ENCODE measurements at places on chromosomes 7 and 10. TPM values are rescaled to one million over a fixed set of nuclear protein-coding genes. Genes with fewer than 3 reads are reported as not detected.

- DNase-seq, result no peak
Observed at GRCh38 chr7:20484356-20484755, 131.1 kb upstream of the ABCB5 start.

DNA sequence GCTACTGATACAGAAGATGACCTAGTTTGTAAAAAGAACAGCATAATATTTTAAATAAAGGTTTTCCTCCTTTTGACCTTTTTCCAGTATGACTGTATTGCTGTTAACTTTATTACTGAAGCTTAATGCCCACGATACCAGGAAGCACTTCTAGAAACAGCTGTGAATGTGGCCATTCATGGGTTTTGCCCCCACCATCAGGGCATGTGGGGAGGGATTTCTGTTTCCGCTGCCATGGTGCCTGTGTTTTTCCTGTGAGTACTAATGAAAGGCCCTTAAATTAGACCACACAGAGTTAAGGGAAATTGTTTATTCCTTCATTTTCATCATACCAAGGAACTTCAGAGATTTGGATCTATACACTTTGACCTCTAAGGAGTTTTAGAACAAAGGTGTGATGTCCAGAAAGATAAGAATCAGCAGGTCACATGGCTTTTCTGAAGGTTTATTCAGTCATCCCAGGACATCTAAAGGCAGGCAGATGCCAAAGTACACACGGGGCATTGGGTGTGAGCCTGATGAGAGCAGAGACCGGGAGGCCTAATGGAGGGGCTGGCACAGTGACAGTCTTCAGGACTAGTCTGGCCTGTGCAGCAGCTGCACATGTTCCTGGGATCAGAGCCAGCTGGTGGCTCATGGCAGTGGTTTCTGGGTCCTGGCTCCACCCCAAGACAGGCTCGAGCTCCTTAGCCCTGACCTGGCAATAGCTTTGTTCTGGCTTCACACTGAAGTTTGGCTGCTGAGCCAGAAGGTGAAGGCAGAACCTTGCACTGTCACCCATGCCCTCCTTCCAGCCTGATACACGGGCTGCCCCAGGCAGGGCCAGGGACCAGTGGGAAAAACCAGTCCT is 190.9 kb downstream of the REEP3 start:
- DNase-seq, result no peak

- DNase-seq, result no peak
Observed at GRCh38 chr7:29356631-29357030, 162.1 kb downstream of the CHN2 start.

- DNase-seq, result no peak
Observed at GRCh38 chr7:121097577-121097976, 109.1 kb downstream of the CPED1 start.

DNA sequence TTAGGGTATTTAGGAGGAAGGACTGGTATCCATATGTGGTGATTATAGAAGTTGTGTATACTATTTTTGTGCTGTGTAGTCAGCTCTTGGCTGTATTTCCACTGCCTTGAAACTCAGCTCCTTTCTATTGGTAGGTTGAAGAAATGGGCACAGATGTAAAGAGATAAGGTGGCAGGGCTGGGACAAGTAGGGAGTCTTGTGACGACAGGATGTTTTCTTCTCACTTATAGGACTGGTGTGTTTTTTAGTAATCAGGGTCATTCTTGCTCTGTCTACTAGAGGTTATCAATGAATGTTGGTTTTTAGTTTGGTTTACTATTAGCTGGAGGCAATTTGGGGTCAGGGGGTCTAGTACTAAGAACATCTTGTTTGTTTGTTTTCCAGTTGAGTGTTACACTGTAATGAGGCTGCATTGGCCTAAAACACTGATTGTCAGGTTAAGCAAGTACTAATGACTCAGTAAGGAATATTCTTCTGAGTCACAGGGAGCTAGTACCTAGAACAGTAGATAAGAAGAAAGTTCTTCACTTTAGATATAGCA is 11.8 kb downstream of the UBN2 start:
- DNase-seq, result no peak

- DNase-seq, result no peak
Observed at GRCh38 chr10:7819121-7819460, 786 bp downstream of the TAF3 start.

- DNase-seq, result no peak
Observed at GRCh38 chr7:64559206-64559605, 3.7 kb downstream of the ZNF680 start.

- DNase-seq, result no peak
Observed at GRCh38 chr10:115936926-115937767, 335.9 kb downstream of the GFRA1 start.

- peak; percentile 51 for DNase-seq
Observed at GRCh38 chr10:74589226-74589673, 237.2 kb upstream of the KAT6B start.

DNA sequence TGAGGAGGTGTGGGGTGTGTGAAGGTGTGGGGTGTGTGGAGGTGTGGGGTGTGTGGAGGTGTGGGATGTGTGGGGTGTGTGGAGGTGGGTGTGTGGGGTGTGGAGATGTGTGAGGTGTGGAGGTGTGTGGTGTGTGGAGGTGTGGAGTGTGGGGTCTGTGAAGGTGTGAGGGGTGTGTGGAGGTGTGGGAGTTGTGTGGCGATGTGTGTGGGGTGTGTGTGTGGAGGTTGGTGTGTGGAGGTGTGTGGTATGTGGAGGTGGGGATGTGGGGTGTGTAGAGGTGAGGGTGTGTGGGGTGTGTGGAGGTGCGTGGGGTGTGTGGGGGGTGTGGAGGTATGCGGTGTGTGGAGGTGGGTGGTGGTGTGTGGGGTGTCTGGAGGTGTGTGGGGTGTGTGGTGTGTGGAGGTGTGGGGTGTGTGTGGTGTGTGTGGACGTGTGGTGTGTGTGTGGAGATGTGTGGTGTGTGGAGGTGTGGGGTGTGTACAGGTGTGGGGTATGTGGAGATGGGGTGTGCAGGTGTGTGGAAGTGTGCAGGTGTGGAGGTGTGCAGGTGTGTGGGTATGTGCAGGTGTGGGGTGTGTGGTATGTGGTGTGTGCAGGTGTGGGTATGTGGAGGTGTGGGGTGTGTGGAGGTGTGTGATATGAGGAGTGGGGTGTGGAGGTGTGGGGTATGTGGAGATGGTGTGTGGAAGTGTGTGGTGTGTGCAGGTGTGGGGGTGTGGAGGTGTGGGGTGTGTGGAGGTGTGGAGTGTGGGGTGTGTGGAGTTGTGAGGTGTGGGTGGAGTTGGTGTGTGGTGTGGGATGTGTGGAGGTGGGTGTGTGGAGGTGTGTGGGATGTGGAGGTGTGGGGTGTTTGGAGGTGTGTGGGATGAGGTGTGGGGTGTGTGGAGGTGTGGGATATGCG is 34.5 kb downstream of the SPDYE17 start:
- no peak for DNase-seq

DNA sequence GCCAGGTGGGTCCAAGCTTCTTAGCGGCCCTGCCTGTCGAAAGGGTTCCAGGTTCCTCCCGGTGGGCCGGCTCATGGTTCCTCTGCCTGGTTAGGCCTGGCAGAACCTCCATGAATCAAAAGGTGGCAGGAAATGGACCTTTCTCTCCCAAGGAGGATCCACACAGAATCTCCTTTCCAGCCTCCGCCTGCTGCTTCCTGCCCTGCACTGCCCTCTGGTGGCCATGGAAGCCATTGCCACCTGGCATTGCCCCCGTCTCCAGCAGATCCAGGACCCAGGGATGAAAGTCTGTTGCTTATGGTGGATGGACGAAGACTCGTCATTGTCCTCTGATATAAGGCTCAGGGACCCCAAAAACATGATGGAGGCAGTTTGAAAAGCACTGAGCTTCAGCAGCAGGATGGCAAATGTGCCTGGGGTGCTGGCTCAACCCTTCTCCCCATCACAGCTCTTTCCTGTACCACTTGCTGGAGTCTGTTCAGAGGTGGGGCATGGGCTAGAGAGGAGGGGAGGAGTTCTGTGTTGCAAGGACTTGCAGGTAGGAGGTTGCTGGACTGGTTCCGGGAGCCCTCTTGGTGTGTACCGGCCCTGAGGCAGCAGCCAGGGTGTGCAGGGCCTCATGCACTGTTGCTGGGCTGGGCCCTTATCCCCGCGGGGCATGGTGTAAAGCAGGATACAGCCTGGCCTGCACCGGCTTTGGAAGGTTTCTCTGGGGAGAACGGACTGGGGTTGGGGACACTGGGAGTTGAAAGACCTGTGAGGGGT is 11.3 kb upstream of the INMT start:
- peak; percentile 84 for DNase-seq

DNA sequence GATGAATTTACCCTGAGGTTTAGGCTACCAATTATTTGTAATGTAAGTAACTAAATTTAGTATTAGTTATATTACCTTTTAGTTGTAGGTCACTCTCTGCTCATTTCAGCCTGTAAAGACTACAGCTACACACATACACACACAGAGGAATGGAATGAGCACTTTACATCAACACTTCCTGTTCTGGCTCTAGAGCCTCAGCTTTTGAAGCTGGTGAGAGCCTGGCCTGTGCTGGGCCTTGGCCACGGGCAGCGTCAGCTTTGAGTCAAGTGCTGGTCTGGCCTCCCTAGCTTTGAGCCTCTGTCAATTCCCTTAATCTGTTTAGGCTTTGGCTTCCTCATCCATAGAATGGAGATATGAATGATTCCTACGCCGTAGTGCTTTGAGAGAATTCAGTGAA is 141.7 kb downstream of the EGFR start:
- DNase-seq, result no peak

DNA sequence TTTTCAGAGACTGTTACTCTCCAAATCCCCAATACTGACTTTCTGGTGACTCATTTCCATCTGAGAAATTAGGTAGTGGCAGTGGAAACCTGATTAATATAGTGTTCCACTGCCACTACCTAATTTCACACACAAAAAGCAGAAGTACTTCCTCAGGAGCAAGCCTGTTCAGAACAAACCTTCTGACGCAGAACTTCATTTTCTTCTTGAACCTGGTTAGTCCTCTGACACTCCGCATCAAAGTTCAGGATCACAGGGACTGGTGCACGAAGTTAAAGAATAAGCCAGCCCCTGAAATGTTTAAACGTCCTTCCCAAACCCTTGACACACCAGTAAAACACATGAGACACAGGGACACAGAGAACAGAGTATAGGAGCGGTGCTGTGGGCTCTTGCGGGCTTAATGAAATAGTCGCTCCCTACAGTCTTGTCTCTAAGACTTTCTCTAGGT is 4.4 kb downstream of the WDR91 start:
- no peak for DNase-seq

DNA sequence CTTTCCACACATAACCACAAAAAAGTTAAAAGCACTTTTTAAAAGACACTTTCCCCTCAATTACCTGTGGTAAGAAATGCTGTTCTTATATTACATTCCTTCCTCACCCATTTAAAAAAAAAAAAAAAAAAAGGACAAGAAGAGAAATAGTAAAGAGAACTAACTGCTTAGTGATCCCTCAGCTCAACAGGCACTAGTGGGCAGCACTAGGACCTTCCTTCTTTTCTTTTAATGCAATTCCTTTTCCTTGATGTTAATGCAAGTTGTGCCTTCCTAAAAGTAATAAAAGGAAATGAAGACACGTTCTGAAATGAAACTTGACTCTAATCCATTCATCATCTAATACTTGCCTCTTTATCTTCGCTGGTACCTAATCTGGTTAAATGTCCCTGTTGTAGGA is 189.7 kb downstream of the TCF7L2 start:
- no peak for DNase-seq

DNA sequence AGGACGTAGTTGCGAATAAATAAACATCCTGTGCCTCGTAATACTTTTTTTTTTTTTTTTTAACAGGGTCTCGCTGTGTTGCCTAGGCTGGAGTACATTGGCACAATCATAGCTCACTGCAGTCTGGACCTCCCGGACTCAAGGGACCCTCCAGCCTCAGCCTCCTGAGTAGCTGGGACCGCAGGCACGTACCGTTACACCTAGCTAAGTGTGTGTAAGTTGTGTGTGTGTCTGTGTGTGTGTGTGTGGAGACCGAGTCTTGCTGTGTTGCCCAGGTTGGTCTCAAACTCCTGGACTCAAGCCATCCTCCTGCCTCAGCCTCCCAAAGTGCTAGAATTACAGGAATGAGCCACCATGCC is 573 bp upstream of the PON2 start:
- DNase-seq, result no peak

GRCh38 chr7:102283477-102284189 is 3.0 kb upstream of the SH2B2 start:
- no peak for DNase-seq

GRCh38 chr10:130136226-130137089 is at the start of gene GLRX3:
GLRX3 (plus strand) TSS chr10:130136391; CDS start chr10:130136421, 30 bp downstream.
- peak; percentile 87 for DNase-seq

DNA sequence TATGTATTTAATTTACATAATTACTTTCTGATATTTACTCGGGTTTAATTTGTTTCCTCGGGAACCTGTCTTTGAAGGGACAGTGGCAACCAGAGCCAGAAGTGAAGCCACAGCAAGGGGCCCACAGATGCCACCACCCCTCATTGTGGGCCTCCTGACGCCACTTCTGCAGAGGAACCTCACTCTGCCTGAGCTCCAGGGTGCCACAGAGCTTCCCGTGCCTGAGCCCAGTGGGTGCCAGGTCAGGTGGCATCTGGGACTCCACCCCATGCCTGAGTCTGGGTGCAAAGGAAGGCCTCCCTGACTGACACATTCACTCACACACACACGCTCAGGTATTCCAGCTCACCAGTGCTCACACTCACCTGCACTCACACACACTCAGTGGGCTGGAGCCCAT is 213.7 kb downstream of the GRID1 start:
- no peak for DNase-seq

- no peak for DNase-seq
Observed at GRCh38 chr7:137878333-137878961, 31.7 kb upstream of the DGKI start.

GRCh38 chr7:34821932-34822558 is 164.0 kb downstream of the NPSR1 start:
- DNase-seq, result no peak

DNA sequence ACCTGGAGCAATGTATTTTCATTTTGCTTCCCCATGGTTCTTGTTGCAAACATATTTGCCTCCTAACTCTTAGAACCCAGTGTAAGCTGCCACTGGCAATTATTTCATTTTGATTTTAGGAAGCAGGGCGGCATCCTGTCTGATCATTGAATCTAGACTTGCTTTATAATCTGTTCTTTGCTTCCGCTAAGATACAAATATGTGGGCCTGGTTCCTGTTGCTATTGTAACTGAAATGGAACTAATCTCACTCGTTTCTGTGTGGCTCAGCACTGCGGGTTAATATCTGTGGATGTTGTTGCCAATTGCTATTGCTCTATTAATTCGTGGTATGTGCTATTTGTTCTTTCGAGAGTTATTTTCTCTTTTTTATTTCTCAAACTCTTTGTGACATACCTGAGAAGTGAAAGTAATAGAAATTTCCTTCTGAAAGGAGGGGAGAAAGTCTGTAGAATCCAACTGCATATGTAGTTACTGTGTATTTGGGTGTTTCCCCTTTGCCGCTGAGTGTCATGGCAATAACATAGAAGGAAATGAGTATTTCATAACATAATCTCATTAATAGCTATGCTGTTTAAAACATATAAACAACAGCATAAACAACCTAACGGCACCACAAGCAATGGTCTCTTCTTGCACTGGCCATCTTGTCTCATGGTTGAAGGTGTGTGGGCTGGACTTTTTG is 62.4 kb downstream of the FZD1 start:
- no peak for DNase-seq

Gene HECW1
- not detected for polyA plus RNA-seq

Gene OR6B1
- polyA plus RNA-seq, result not detected

Gene CHST15
- 2.9 TPM for polyA plus RNA-seq

Gene NPFFR1
- not detected for polyA plus RNA-seq

Gene SLC18A2
- polyA plus RNA-seq, result 3.7 TPM

Gene LRIT2
- not detected for polyA plus RNA-seq

Gene DRGX
- polyA plus RNA-seq, result not detected

Gene ZNF488
- 0.02 TPM for polyA plus RNA-seq

Gene ANKRD22
- polyA plus RNA-seq, result 0.43 TPM

Gene H2BK1
- polyA plus RNA-seq, result not detected

Gene TMEM254
- polyA plus RNA-seq, result 33.2 TPM

Gene SFTPA1
- polyA plus RNA-seq, result not detected

Data from liver (tissue), 10 donors.